ENCODE measurements at places on chromosomes 16 and 17. TPM values are rescaled to one million over a fixed set of nuclear protein-coding genes. Genes with fewer than 3 reads are reported as not detected.

SOX15 gene
- total RNA-seq = 6.8 TPM

DNA sequence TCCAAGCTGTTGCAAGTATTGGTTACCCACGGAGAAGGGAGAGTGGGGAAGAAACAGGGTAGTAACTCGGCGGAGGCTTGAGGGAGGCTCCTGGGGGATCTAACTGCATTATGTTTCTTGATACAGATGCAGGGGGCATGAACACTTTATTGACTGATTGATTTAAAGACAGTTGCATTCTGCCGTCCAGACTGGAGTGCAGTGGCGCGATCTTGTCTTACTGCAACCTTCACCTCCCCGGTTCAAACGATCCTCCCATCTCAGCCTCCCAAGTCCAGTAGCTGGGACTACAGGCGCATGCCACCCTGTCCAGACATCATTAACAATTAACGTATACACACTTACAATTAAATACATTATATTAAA is 15.1 kb upstream of the ERN2 start:
- DNase-seq = no peak

DNA sequence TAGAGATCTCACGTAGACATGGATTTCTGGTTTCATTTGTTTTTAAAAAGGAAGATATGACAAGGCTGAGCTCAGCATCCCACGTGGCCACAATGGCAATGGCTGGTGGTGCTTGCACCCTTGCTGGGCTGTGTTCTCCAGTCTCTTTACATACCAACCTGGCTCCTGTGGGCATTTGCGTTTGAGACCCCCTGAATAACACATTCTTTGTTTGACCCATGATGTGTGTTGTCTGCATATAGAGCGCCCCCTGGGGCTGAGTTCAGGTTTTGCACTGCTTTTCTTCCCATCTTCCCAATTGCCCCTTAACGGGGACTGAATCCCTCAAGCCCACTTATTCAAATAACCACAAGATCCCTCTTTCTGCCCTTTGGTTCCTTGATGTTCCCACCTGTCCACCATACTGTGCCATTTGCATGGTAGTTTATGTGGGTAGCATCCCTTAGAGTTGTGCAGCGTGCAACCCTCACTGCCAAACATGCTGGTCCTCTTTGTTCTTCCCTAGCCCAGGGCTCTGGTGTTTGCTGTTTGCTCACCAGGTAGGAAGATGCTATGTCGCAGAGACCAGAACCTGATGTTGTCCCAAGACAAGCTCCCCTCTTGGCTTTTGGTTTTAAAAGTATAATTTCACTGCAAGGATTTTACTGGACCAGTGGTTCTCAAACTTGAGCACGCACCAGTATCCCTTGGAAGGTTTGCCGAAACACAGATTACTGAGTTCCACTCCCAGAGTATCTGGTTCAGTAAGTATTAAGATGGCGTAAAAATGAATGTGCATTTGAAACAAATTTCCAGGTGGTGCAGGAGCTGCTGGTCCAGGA is 38.5 kb upstream of the NKD1 start:
- no peak for DNase-seq

- peak; percentile 79 for DNase-seq
Measured at GRCh38 chr17:47821424-47822391, at the start of gene OSBPL7. OSBPL7 (minus strand) TSS chr17:47821794; CDS start chr17:47820278, 1,516 bp downstream.

- no peak for DNase-seq
Measured at GRCh38 chr17:3556916-3557767, 470 bp downstream of the TRPV3 start.

DNA sequence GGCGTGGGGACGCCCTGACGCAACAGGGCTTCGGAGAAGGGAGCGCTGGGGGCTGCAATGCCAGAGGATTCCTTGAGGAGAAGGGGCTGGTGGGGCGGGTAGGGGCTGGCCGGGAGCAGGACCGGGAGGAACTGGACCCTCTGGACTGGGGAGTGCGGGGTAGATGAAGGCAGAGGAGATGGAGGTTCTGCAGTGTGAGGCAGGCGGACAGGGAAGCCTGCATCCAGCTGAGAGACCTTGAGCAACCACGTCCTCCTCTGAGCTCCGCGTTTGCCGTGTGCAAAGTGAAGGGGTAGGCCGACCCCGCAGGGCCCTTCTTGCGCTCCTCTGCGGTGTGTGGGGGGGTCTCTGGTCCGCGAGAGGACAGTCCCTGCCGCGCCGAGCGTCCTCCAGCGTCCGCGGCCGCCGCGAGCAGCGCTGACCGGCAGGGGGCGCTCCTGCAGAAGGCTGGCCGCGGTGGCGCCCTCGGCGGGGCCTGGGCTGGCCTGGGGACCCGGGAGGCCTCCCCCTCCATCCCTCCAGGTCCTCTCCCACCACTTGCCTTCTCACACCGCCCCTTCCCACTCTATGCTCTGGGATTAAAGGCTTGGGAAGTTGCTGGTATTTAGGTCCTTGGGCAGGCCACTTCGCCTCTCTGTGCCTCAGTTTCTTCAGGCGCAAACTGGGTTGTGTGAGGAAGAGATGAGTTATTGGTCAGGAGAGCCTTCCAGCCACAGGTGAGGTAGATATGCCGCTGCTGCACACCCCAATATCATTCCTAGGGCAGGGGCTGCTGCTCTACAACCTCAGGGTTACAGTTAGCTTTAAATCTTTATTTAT is 9.6 kb upstream of the WNT9B start:
- no peak for DNase-seq

PITPNM3 gene
- total RNA-seq = 0.92 TPM

SYNGR2 gene
- total RNA-seq = 71.8 TPM

- DNase-seq = no peak
Measured at GRCh38 chr16:56119133-56119532, 72.2 kb upstream of the GNAO1 start.

- DNase-seq = no peak
Measured at GRCh38 chr17:58302919-58303585, 22.3 kb upstream of the MPO start.

GRCh38 chr17:41812381-41813151 is at the start of gene FKBP10:
FKBP10 (plus strand) TSS chr17:41813004; CDS start chr17:41813035, 31 bp downstream.
- peak; percentile 76 for DNase-seq

NGFR gene
- 3.9 TPM for total RNA-seq

DNA sequence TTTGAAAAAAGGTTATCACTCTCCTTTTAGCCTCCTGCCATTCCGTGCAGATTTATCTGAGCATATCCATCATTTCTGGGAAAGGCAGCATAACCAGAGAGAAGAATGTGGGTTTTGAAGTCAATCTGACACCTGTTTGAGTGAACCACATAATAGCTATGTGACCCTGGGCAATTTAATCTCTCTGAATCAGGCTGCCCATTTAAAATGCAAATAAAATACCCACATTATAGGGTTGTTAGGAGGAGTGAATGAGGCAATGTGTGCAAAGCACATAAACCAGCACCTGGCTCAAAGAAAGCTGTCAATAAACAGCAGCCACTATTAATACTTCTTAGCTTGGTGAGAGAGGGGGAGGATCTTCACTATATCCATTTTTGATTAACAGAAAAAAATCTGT is 88.0 kb downstream of the CACNG1 start:
- no peak for DNase-seq

DNA sequence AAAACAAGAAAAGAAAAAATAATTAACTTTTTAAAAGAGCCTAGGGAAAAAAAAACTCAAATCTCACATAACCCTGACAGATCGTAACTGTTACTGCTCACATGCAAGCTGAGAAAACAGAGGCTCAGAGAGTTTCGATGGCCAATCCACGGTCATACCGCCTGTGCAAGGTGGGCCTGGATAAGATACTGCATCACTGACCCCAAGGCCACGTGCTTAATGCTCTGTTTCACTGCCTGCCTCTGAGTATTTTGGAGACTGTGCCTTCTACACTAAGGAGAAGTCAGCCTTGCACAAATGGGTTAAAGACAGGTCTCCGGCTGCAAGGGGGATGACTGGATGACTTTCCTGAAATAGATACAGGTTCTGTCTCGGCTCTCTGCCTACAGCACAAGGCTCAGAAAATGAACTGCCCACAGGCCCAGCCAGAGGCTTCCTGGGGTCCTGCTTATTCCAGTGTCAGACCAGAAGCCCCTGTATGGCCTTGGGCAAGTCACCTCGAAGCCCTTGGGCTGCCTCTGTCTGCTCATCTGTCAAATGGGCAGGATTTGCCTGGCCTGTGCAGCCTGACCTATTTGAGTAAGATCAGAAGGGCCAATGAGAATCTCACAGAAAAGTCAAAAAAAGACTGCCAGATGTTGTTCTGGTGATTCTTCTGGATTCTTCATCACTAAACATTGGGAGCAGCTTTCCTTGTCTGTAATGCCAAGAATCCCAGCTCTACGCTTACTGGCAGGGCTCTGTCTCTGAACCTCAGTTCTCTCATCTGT is 25.8 kb downstream of the CNGB1 start:
- DNase-seq = no peak

ASIC2 gene
- not detected for total RNA-seq

GRCh38 chr17:1196946-1197345 is 17.2 kb upstream of the ABR start:
- no peak for DNase-seq

- DNase-seq = no peak
Measured at GRCh38 chr17:77124192-77124889, 16.4 kb upstream of the SEC14L1 start.

GRCh38 chr17:8360260-8360659 is 16.2 kb downstream of the KRABD2 start:
- DNase-seq = no peak

TEKT5 gene
- not detected for total RNA-seq

DNA sequence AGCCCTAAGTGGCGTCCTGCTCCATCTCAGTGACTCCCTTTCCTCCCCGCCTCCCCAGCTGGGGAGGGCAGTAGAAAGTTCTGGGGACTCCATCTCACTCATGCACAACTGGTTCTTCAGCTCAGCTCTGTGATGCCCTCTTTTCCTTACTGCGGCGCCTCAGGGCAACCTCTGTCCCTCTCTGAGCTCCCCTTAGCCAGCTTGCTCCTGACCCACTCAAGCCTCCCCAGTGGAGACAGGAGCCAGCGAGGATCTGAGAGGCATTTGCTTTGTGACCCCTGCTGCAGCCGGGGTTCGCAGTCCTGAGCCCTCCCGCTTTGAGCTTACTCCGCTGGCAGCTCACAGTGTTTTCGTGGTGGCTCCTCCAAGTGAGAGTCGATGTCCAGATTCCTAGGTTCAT is 6.2 kb upstream of the MRC2 start:
- no peak for DNase-seq

DNA sequence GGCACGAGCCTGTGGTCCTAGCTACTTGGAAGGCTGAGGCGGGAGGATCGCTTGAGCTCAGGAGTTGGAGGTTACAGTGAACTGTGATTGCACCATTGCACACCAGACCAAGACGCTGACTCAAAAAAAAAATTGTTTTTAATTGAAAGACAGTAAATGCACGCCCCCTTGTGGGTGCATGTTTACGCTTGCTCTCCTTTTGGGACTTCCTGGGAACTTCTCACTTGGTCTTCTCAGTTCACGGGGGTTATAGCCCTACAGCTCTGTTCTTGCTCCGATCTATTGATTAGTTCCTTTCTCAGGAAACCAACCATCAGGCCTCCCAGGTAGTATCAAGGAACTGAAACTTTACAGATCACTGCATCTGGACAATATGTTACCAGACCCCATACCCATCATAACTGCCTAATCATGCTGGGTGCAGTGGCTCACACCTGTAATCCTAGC is 14.2 kb upstream of the RIPOR1 start:
- peak; percentile 73 for DNase-seq

- DNase-seq = peak; percentile 50
Measured at GRCh38 chr17:45171338-45172231, 9.9 kb downstream of the HEXIM2 start.

DNA sequence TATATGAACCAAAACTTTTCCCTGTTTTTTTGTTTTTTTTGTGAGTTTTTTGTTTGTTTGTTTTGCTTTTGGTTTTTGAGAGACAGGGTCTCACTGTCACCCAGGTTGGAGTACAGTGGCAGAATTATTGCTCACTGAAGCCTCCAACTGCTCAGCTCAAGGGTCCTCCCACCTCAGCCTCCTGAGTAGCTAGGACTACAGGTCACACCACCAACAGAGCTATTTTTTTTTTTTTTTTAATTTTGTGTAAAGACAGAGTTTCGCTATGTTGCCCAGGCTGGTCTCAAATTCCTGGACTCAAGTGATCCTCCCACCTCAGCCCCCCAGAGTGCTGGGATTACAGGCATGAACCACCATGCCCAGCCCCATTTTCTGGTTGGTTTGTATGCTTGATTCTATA is 28.6 kb downstream of the CMTM4 start:
- no peak for DNase-seq

RNF112 gene
- not detected for total RNA-seq

DNA sequence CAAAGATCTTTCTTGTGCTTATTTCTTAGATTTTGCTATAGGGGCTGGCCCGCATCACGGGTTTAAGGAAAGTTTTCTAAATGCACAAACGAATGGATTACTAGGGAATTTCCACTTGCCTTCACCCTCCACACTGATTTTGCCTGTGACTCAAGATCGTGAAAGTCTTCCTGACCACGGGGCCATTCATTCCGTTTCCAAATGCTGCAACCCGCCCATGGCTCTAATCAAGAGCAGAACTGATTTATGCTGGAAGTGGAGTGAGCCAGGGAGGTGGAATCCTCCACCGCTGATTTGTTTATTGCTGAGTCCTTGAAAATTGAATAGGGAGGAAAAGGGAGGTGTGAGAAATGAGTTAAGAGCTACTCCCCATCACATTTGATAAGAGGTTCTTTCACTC is 52.4 kb downstream of the CA10 start:
- DNase-seq = no peak

- DNase-seq = no peak
Measured at GRCh38 chr17:82031885-82032627, 578 bp downstream of the RAC3 start.

- no peak for DNase-seq
Measured at GRCh38 chr17:61862105-61862574, 1.2 kb downstream of the BRIP1 start.

DNA sequence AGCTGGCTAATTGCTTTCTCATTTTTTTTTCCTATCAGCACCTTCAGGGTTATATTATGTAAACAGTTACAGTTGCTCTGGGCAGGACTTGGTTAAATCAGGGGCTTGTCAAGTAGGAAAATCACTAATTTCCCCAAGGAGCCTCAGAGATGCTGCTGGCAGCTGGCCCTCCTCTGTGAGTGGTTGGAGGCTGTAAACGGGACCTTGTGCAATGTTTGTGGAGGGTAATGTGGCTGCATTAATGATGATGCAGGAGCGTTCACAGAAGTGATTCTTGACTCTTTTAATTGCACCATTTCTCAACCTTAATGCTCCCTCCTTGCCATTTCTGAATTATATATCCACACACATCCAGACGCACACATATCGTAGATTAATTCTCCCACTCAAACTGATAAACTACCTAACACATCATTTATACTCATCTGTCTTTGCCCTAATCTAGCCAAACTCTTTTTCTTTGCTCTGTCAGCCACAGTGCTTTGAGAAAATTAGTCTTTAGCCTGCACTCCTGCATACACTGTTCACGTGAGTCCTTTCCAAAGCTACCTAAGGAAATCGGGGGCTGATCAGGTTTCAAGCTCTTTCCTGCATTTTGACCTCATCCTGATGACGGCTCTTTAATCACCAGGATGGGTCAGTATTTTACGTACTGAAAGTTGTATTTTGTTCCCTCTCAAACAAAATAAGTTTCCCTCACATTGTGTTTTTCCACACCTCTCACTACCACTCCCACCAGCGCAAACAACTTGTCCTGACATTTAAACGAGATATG is 154.4 kb upstream of the PIRT start:
- DNase-seq = no peak
